ENCODE measurements at places on chromosomes 3 and 15.

GRCh38 chr3:113625834-113626233 is 70.6 kb downstream of the USF3 start:
- DNase-seq: peak; percentile 21

DNA sequence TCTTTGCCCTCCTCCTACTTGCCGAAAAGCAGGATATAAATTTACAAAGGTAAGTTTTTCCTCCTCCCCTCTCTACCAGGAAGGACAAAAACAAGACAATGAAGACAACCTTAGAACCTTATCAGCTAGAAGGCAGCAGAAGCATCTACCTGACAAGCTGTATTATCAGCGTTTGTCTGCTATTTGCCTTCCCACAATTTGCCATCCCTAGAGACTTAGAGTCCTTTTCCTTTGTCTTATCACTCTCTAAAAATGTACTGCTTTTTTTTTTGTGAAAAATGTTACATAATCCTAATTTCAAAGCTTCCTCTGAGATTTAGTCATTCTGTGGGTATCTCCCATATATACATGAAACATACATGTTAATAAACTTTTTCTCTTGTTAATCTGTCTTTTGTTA is 176.9 kb upstream of the PROK2 start:
- DNase-seq: no peak

DNA sequence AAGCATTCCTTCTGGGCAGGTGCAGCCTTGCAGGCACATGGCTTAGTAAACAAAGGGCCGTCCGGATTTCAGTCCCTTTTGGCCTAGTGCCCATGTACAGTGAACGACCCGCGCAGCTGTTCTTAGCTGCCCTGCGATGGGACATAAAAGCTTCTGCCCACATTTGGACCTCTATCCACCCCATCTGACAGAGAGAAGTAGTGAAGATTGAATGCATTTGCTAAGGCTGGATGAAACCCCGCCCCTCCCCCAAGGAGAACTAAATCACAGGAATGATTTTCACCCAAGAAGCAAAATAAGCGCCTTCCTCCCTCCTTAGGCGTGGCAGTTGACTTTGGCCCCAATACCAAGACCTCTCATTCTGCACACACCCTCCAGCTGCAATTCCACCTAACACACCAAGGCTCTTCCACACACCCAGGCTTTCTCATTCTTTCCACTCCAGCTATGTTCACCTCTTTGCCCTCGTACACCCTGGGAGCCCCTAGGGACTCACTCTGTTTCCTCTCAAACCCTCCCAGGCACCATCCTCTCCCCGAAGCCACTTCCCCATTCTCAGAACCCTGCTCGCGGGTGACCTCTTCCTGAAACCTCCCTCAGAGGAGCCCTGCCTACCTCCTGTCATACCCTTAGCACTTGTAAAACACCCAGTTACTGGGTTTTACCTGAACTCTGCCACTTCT is 14.1 kb upstream of the HRH1 start:
- DNase-seq: no peak

- DNase-seq: peak; percentile 52
Measured at GRCh38 chr15:38758043-38758442, 193.4 kb upstream of the RASGRP1 start.

DNA sequence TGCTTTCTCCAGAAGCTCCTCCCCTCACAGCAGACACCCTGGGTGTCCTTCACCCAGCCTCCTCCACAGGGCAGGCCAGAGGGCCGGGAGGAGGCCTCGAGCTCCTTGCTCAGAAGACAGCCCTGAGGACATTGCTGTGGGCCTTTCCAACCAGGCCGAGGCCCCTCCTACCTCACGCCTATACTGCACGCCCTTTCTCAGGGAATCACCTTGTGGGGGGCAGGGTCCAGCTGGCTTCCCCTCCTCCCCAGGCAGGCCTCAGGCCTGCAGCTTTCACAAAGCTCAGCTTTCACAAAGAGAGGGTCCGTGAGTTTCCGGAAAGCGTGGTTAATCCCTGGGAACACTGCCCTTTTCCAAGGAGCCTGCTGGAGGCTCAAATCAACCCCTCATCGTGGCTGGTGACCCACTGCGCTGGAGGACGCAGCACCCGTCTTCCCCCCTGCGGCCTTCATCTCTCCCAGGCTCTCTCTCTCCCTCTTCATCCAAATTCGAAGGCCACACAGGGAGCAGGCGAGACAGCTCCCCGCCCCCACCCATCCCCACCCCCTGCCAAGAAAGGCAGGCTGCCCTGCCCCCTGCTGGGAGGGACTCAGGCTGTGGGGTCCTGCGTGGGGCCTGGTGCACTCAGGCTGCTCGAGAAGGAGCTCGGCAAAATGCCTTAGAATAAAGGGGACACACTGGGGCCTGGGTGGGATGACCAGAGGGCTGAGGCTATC is 79.4 kb downstream of the OCA2 start:
- no peak for DNase-seq

DNA sequence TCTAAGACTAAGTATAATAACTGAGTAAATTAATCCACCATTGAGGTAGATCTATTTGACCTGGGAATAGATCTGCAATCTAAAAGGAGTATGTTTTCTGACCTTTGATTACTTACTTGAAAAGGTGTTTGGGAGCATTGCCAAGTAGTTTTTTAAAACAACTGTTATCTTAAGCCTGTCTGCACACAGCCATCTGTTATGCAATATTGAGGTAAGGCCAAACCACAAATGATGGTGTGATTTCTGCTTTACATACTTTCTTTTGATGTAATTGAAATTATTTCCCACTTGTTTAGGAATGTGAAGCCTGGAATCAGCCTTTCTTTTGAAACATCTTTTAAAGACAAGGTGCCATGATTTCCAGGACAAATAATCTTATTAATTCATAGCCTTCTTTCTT is 274.0 kb downstream of the BBX start:
- DNase-seq: no peak

Measured in hepatic stellate cell (primary cell).